ENCODE measurements at places on chromosomes 11 and 22.

DNA sequence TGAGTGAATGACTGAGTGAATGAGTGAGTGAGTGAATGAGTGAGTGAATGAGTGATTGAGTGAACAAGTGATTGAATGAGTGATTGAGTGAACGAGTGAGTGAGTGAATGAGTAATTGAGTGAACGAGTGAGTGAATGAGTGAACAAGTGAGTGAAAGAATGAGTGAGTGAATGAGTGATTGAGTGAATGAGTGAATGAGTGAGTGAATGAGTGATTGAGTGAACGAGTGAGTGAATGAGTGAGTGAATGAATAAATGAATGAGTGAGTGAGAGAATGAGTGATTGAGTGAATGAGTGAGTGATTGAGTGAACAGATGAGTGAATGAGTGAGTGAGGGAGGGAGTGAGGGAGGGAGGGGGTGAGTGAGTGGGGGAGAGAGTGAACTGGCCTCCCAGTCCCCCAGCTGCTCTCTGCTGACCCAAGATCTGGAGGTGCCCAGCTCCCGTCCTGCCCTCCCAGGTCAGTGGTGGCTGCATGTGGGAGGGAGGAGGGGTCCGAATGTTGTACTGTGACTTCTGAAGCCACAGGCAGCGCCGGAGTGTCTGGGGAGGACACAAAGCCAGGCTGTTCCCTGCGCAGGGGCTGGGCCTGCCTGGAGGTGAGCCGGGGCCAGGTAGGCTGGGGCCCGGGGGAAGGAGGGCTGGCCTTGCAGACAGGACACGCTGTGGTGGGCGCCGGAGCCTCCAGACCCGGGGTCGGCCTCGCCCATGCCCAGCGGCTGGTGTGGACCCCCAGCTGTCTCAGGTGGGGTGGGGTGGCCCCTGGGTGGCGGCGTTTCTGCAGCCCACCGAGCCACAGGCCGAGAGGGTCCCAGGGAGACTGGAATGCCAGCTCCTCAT, 17.8 kb upstream of the PIM3 start:
- no peak for DNase-seq

DNA sequence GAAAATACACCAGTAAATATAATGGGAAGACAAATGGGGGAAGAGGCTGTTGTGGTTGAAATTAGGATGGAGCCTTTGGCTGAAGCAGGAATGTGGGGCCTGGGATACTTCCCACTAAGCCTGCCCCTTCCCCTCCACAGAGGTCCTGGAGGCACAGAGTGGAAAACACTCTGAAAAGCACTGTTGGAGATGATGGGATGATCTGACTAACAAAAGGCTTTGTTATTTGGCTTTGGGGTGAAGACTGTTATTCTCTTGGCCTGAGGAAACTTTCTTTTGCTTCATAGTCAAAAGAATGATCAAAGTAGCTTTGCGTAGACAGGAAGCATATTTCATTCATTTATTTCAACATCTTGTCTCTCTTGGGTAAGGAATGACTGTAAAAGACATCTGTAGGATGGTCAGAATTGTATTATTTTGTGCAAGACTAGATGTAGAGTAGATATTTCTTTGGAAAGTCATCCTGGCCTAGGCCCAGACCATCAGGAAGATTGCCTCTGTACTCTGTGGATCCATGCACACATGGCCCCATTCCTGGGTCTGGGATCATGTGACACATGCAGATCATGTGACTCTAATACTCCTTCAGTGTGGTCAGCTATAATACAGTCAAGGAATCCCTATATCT, 111.4 kb downstream of the SPON1 start:
- no peak for DNase-seq

GRCh38 chr11:73236205-73236765, 18.2 kb downstream of the P2RY2 start:
- no peak for DNase-seq

DNA sequence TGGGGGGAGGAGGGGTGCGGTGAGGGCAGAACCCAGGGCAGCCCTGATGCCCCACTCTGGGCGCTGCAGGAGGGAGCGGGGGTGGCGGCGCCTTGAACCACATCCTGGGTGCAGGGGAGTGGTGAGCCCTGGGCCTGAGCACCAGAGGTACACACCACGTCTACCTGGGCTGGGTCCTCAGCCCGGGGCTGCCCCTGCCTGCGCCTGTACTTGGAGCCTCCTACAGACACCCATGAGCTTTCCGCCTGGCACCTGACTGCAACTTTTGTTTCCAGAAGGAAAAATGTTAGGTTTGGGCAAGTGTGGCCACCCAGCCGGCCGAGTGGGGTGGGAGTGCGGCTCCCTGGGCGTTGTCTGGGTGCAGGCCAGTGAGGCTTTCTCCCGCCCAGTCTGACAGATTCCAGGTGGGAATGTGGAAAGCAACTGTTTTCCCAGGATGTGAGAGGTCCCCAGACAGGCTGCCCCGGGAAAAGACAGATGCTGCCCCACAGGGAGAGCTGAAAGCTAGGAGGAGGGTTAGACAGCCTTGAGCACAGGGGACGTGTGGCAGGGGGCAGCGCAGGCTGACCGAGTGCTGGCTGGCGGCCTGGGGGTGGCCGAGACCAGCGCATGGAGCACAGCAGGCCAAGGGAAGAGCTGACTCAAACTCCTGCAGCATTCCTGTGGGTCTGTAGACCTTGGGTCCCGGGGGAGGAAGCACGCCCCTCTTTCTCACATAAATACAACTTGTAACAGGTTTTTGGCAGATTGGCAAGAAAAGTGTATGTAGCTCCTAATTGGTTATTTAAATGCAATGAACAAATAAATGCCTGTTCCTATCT, 44.1 kb downstream of the GNB1L start:
- DNase-seq = peak; percentile 51

DNA sequence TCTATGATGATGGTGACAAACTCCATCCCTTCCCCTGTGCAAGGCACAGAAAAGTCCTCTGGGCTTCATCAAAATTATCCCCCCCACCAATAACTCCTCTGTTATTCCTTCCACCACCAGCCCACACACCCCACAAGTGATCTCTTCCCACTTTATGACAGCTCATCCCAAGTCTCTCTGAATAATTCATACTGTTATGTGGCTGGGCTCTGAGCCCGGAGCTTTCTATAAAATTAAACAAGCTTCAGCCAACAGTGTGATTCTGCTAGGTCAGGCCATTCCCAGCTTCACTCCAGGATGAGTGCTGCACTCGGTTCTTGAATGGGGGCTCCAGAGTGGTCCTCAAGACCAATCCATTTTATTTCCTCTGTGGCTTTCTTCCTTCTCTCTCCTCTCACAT, 83.0 kb downstream of the INSC start:
- no peak for DNase-seq

DNA sequence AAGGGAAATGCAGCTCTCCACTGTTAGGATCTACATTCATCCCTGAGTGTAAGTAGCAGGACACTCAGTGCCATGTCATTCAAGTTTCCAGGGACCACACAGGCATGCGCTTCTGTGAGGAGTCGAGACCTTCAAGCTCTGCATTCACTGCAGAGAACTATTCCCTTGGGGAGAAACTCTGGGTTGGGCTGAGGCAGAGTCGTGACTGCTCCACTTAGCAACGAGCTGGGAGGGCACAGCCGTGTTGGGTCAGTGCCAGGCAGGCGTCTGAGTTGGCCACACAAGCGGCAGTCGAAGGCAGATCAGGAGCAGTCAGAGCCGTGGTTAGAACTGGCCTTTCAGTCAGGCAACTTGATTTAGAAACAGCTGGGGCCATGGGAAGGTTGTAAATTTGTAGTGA, 14.7 kb downstream of the MPEG1 start:
- peak; percentile 93 for DNase-seq

GRCh38 chr22:40504285-40505249, 132.0 kb downstream of the MRTFA start:
- DNase-seq = no peak

DNA sequence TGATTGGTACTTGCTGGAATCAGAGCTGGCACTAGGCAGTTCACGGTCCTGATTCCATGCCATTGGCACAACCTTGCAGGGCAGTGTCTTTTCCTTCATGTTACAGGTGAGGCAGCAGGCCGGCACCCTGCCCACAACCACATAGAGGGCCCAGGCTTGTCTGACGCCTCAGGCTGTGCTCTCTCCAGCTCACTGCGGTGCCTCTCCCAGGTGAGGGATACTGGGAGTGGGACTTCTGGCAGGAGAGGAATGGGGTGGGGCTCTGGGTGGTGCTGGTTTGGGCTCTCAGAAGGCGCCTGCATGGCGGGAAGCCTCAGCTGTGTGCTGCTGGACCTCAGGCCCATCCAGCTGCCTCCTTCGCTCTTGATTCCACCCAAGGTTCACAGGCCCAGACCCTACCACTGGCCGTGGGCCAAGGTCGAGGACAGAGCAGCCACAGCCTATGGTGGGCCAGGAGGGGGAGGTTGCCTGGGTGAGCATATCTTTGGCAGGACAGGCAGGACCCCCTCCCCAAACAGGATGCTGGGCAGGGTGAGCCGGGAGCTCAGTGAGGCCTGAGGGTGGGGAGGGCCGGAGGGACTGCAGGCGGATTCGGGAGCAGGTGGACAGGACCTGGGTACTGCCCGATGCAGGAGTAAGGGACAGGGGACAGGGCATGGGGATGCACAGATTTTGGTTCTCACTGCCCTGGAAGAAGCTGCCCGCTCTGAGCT, 7.0 kb upstream of the MPPED1 start:
- DNase-seq = no peak

- no peak for DNase-seq
These were observed 48.6 kb downstream of the C11orf91 start for GRCh38 chr11:33651990-33652389.

GRCh38 chr11:58963551-58964104, 24.3 kb downstream of the GLYATL1 start:
- DNase-seq = no peak

- no peak for DNase-seq
These were observed 244.3 kb upstream of the SORL1-AS1 start for GRCh38 chr11:121696931-121697670.

- no peak for DNase-seq
These were observed 65.6 kb downstream of the BUD13 start for GRCh38 chr11:116707161-116707629.

GRCh38 chr11:23778971-23779370, 717.9 kb upstream of the LUZP2 start:
- DNase-seq = no peak

DNA sequence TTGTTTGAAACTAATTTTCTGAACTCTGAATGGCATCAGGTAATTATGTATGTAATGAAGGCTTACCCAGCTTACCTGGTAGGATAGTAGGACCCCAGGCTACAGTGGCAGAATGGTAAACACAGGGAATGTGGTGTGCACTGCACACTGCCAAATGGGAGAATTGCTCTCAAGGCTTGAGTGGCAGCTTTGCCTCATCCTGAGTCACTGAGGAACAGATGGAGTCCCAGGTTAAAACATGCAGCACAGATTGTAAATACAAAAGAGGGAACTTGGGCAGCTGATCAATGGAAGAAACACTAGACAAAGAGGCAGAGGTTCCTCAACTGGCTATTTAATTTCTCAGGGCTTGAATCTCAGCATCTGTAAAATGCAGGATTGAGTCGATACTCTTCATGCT, 24.4 kb downstream of the GPR83 start:
- no peak for DNase-seq

- no peak for DNase-seq
These were observed 595.8 kb upstream of the CADM1 start for GRCh38 chr11:116100016-116100415.

DNA sequence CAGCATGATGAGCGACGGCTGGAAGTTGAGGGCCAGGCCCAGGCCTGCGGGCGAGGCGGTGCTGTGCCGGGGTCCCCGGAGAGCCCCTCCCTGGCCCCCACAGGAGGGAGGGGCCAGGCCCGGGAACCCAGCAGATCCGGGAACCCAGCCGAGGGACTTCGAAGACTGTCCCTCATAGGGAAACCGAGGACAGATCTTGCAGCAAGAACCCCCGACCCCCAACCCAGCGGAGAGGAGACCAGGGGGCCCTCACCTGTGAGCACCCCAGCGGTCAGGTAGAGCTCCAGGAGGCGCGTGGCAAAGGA, 2.4 kb downstream of the SLC16A8 start:
- no peak for DNase-seq

GRCh38 chr22:48808038-48808960, 1019.4 kb downstream of the BRD1 start:
- DNase-seq = no peak

DNA sequence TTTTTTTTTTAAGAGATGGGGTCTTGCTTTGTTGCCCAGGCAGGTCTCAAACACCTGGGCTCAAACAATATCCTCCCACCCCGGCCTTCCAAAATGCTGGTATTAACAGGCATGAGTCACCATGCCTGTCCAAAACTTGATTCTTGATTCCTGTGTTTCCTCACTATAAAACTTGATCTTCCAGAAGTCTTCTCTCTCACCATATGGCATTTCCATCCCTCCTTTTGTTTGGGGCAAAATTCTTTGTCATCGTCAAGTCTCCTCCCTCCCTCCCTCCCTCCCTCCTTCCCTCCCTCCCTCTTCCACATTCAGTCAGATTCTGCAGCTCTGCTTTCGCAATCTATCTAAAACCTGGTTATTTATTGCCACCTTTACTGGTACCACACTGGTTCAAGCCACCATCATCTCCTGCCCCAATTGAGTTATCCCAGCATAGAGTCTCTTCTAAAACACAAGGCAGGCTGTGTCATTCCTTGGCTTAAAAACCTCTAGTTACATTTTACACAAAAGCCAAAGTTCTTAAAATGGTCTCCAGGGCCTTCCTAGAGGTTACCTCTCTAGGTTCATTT, 65.0 kb upstream of the HORMAD2 start:
- DNase-seq = no peak

DNA sequence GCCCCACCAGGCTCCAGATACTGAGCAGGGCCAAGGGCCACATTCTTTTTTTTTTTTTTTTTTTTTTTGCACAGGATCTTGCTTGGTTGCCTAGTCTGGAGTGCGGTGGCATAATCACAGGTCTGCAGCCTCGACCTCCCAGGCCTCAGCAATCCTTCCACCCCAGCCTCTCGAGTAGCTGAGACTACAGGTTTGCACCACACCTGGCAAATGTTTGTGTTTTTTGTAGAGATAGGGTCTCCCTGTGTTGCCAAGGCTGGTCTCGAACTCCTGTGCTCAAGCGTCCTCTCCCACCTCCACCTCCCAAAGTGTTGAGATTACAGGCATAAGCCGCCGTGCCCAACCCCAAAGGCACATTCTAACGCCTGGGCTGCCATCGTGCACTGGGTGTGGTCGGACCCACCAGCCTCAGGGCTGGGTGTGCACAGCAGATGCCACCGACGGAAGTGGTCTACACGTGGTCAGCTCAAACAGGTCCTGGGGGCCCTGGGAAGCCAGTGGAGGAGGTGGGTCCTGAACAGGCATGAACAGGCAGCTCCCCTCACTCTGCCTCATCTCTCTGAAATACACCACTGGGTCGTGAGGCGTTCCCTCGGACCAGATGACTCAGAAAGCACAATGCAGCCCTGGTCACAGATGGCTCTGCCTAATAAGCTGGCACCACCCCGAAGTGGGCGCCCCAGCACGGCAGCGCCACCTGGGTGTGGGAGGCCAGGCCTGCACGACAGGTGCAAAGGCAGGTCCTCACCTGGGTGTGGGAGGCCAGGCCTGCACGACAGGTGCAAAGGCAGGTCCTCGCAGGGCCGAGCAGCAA, 5.1 kb upstream of the B4GALNT4 start:
- no peak for DNase-seq

DNA sequence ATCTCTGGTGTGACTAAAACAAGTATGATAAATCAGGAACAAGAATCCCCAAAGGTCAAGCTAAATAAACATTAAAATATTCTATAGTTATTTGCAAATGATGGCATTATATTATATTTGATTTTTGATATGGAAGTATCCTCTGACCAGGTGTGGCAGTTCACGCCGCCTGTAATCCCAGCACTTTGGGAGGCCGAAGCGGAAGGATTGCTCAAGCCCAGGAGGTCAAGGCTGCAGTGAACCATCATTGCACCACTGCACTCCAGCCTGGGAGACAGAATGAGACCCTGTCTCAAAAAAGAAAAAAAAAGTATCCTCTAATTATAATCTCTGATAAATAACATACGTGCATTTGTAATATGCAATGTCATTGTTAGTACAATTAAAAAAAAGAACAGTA, 6.6 kb upstream of the POU2AF3 start:
- no peak for DNase-seq
